Activated naive CD8-positive, alpha-beta T cell treated with anti-CD3 and anti-CD28 coated beads for 36 hours (primary cell): ENCODE measurements at places on chromosomes 16 and 17.

DNA sequence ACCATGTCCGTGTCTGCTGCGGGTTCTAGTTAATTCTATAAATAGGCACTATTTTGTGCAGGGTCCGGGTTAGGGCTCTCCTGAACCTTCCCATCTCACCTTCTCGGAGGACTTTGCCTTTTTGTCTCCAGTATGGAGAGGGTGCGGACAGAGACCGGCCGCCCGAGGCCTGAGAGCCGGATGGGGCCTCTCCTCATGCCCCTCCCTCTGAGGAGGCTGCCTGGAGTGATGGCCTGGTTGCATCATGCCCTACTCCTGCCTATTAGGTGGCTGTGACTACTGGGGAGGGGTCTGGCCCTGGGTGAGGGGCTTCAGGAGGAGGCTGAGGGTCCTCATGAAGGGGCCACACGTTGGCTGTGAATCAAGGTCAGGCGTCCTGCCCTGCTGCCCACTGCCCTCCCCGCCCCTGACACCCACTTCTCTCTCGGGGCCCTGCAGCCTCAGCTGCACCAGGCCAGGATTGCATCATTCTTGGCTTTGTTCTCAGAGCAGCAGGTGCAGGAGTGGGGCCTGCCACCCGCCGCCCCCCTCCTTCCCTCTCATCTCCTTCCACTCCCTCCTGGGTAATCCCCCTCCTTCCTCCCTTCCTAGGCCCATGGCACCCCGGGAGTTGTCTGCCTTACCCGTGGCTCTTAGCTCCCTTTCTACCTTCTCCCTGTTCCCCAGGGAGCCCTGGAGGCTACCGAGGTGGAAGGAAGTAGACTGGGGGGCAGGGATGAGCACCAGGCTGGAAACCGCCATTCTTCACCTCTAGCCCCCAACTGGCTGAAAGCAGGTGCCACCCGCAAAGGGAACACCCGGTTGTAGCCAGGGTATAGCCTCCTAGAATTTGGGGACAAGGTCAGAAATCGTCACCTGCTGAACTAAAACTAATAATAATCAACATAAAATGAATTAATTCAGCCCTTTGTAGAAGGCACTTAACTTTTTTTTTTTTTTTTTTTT, 12.7 kb upstream of the ARHGAP23 start:
- peak; percentile 63 for DNase-seq

- DNase-seq, result peak; percentile 91
These were observed 12.4 kb downstream of the ATP5PD start for GRCh38 chr17:75034236-75034908.

- DNase-seq, result no peak
These were observed 23.9 kb upstream of the AATK start for GRCh38 chr17:81189670-81190530.

- no peak for DNase-seq
These were observed 5.0 kb upstream of the CYBA start for GRCh38 chr16:88655733-88656281.

DNA sequence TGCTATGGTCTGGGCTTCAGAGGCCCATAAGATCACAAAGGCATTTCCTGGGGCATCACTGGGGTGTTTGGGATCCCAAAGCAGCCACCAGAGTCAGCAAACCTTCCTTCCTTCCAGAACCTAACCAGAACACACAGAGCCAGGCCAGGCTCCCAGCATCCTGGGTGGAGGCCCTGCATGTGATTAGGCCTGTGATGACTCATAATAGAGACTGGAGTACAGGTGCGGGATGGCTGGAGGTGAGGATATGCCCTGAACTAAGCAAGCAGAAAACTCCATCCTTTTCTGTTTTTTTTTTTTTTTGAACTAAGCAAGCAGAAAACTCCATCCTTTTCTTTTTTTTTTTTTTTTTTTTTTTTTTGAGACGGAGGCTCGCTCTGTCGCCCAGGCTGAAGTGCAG, 17.7 kb upstream of the GFOD2 start:
- DNase-seq, result no peak

DNA sequence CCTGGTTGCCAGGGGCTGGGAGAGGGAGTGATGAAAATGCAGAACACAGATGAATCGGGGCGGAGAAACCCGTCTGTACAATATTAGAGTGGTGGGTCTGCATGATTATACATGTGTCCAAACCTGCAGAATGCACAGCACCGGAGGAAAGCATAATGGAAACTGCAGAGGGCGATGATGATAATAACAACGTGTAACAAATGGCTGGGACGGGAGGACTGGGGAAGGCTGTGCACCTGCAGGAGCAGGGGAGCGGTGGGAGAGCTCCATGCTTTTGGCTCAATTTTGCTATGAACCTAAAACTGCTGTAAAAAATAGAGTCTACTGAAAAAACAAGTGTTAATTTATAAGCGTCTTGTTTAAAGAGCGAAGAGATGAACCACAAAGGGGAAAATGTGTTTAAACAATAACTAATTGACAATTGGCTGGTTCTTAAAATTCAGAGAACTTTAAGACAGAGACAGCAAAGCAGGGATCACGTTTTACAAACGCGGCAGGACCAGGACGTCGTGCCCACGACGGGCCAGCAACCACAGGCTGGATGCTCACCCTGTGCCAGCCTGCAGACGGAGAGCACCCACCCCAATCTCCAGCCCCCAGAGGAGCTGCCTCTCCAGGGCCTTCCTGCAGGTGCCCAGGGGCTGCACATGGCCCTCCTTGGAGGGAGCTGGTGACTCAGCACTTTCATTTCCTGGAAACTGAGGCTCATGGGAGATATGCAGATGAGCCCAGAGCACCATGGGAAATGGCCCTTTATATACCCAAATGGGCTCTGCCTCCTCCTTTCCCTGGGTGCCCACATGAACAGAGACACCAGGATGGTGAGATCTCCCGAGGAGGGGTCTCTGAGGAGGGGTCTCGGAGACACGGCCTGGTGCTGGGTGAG, at the start of gene TEX19:
TSS of gene TEX19 (plus strand) at position 783 of the 886 bp plus-strand sequence. CDS start 2,904 bp downstream, outside the sequence.
- DNase-seq, result no peak

DNA sequence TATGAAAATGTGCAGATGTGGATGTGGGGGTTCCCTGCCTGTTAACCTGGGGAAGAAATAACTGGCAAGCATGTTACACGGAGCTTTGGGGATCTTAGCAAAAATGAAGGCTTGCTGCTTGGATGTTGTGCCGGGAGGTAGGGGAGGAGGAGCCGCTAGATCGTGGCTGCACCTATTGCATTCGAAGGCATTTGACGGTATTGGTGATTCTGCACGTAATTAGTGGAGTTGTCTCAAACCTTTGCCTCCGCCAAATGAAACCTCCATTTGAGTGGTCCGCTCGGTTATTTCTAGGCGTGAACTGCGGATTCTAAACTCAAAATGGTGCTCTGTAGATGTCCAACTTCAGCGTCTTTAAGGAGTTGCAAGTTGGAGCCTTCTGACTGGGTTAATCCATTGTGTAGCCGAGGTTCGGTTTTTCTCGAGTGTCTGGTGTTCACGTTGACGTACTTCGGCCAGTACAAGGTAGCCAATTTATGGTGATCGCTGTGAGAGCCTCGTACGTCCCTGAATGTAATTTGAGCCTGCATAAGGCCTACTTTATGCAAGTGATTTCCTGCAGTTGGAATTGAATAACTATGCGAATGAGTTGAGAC, 1.5 kb downstream of the TNRC6C start:
- DNase-seq, result peak; percentile 54

GRCh38 chr17:81578038-81578441, 25.9 kb upstream of the FAAP100 start:
- no peak for DNase-seq
